AG08396 (cell line): ENCODE measurements at places on chromosomes 7 and 10.

- DNase-seq: no peak
Measured at GRCh38 chr7:16396766-16397500, 24.4 kb downstream of the CRPPA start.

DNA sequence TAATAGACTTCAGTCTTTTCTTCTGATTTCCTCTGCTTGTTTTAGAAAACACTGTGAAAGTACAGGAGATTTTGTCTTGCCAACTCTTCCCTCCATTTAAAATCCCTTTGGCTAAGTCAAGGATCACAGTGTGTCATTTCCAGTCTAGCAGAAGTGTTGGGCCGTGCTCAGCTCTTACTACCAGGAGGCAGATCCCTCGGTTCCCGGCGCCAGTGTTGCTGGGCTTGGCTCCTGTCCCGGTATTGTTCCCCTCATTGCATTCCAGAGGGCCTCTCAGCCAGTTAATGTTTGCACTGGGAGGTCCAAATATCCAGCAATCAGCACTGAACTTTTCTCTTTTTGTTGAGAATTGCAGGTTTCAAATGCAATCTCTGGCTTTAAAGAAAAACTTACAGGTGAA lies 612.1 kb upstream of the MGMT start:
- DNase-seq: no peak

DNA sequence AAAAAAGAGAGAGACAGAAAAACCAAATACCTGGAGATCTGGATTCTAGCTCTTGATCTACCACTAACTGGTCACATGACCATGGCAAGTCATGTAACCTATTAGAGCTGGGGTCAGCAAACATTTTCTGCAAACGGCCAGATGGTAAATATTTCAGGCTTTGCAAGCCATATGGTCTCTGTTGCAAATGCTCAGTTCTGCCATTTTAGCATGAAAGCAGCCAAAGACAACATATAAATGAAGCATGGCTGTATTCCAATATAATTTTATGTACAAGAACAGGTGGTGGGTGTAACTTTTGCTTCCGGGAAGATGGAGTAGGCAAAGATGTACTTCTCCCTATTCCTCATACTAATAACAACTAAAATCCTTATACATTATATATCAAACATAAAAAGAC lies 6.7 kb downstream of the FRA10AC1 start:
- no peak for DNase-seq

GRCh38 chr7:122532406-122533269 lies 166.3 kb downstream of the RNF133 start:
- DNase-seq: peak; percentile 2

- no peak for DNase-seq
Measured at GRCh38 chr7:16697507-16698199, 51.7 kb downstream of the BZW2 start.

- DNase-seq: no peak
Measured at GRCh38 chr7:157693071-157693520, 356.3 kb downstream of the DNAJB6 start.

DNA sequence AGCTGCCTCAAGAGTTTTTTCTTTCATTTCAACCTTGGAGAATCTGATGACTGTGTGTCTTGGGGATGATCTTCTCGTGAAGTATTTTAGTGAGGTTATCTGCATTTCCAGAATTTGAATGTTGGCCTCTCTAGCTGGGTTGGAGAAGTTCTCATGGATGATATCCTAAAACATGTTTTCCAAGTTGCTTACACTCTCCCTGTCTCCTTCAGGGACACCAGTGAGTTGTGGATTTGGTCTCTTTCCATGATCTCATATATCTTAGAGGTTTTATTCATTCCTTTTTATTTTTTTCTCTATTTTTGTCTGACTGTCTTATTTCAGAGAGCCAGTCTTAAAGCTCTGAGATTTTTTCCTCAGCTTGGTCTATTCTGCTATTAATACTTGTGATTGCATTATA lies 282.3 kb upstream of the CSTF2T start:
- no peak for DNase-seq

DNA sequence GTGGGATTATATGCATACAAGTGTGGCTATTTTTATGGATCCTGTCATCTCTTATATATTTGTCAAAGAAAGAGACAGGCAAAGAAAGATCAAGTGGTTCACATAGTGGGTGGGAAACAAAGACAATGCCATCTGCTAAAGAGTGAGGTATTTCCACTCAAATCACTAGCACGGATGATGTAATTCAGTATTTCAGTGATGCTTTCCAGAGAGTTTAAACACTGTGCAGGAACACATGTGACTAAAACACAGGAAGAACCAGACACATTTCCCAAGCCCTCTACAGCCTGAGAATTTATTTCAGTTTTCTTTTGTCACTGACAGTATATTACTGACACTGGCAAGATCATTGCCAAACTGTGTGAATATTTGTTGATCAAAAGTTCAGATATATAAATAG lies 885.7 kb upstream of the CELF2 start:
- no peak for DNase-seq

- DNase-seq: no peak
Measured at GRCh38 chr7:46390042-46390441, 469.0 kb upstream of the IGFBP3 start.

DNA sequence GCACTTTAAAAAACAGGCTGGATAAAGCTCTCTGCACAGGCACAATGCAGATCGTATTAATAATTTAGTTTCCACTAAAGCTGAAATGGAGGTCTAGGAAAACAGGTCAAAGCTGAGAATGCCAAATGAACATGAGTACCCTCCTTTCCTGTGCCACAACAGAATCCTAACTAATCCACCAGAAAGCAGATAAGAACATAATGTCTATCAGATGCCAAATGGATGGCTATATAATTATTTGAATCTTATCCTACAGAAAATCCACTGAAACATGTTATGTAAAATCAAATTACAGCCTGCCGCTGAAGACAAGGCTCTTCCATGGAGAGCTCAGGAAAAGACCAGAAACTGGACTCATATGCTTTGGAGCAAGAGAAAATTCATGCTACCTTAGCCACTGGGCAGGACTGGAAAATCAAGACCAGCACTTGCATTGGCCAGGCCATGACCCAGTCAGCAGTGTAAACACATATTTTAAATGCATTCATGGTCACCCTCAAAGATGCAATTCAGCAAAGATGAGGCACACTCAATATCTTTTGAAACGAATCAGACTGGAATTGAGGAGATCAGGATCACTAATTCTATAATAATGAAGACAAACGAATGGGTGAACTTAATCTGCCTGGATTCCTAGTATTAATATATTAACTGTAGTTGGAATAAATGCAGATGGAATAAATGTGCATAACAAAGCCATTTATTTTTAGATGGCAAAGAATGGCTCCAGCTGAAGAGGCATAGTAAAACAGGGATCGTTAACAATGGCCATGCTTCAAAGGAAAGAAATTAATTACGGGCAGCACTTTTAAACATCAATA lies 13.2 kb downstream of the ANK3 start:
- DNase-seq: no peak

- no peak for DNase-seq
Measured at GRCh38 chr7:30463405-30464145, 15.0 kb downstream of the NOD1 start.

DNA sequence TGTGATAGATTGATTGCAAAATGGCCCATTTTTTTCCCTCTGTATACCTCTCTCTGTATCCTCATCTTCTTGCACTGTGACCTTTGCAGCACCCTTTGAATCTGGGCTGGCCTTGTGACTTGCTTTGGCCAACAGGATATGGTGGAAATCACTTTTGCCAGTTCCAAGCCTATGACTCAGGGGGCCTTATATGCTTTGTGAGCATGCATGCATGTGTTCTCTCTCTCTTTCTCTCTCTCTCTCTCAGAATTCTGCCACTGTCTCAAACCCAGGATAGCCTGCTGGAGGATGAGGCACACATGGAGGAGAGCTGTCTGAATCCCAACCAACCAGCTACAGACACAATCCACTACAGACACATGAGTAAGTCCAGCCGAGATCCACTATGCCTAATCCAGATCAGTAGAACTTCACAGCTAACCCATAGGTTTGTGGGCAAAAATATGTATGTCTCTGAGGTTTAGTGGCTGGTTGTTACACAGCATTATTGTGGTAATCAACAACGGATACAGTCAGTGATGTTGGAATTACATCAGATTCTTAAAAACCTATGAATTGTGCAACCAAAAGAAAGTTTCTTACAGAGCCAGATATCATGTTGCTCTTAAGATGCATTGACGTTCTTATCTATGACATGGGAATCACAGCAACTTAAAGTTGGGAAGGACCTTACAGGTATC lies 41.8 kb upstream of the ABCB4 start:
- no peak for DNase-seq
